ENCODE measurements at places on chromosomes 11 and 22.

DNA sequence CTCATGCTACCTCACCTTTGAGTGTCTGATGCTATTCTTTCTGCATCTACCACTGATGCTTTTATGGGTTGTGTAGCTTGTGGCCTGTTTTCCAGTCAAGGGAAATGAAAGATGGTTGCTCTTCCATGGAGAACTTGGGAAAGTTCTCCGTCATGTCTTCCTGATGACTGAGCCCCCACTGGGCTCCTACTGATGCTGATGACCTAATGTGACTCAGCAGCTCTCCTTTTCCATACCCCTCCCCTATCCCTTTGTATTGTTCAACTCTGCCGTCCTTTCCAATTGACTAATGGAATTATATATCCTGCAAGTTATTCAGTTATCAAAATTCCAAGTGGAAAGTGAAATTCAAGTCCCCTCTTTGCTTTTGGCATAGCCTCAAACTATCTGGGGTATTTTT is 44.7 kb downstream of the REXO2 start:
- DNase-seq: no peak

- no peak for DNase-seq
Observed at GRCh38 chr11:7573193-7573557, 59.4 kb downstream of the PPFIBP2 start.

DNA sequence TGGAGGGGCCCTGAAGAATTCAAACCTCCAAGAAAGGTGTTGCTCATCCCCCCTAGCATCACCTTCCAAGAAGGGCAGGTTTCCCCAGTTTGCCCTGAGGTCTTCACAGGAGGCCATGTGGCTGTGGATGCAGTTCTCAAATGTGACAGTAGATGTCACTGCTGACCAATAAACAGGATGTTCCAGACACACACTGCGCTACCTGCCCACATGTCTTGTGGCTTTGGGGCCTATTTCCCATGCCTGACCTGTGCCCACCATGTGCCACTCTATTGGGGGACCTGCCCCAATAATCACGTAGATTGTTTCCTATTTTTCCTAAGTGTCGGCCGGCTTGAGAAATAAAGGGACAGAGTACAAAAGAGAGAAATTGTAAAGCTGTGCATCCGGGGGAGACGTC is 4.5 kb downstream of the GSTT2 start:
- DNase-seq: no peak

GRCh38 chr11:70365544-70365927 is 32.8 kb upstream of the CTTN start:
- DNase-seq: peak; percentile 68

- no peak for DNase-seq
Observed at GRCh38 chr11:85831050-85831449, 20.1 kb upstream of the SYTL2 start.

DNA sequence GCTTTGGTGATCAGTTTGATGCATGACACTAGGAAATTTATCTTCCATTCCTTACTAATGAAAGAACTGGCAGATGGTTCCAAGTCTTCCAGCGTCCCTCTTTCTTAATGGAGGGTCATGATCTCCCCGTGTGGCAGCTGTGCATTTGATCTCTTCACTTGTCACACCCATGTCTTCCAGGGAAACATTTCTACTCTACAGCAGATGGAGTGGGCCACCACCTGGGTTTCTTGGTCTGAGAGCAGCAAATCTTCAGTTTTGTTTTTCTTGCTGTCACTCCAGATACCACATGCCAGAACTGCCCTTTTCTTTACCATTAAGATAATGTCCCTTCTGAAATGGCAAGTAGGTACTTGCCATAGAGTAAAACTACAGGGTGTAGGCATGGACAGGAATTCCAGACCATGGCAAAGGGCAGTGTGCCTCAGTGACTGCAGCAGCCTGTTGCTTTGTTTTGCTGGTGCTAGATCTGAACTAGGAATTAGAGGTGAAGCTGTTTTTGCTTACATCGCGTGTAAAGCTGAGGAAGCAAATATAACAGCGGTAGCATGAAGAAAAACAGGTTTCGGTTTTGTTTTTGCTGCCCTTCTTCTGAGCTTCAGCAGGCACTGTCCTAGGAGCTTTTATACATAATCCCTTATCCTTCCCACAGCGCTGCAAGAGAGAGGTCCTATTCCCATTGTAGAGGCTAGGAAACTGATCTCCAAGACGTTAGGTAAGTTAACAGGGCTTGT is 20.7 kb upstream of the C11orf96 start:
- no peak for DNase-seq

DNA sequence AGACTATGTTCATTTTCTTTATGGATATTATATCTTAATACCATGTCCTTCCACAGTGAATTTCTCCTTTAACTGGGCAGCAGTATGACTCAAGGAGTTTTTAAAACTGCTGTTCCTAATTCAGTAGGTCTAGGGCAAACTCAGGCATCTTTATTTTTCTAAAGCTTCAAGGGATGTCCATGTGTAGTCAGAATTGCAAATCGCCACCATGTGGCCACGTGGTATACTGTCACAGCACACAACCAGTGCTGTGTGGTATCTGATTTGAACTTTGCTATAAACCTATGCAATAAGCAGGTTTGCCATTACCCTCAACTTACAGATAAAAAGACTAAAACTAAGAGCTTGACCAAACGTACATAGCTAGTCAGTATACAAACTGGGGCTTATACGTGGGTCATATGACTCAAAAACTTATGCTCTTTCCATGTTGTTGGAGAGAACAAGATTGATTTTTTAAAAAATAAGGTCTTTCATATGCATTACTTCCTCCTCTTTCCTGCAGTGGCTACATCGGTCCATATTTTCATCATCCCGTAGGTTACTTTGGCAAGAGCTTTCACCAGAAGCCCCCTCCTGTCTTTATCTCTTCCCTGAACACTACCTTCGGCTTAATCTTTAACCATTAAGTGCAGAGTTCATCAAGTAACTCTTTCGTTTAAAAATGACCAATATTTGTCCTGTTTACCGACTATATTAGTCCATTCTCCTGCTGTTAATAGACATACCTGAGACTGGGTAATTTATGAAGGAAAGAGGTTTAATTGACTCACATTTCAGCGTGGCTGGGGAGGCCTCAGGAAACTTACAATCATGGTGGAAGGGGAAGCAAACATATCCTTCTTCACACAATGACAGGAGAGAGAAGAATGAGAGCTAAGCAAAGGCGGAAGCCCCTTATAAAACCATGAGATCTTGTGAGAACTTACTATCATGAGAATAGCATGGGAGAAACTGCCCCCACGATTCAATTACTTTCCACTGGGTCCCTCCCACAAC is 8.0 kb upstream of the HTATIP2 start:
- DNase-seq: no peak

DNA sequence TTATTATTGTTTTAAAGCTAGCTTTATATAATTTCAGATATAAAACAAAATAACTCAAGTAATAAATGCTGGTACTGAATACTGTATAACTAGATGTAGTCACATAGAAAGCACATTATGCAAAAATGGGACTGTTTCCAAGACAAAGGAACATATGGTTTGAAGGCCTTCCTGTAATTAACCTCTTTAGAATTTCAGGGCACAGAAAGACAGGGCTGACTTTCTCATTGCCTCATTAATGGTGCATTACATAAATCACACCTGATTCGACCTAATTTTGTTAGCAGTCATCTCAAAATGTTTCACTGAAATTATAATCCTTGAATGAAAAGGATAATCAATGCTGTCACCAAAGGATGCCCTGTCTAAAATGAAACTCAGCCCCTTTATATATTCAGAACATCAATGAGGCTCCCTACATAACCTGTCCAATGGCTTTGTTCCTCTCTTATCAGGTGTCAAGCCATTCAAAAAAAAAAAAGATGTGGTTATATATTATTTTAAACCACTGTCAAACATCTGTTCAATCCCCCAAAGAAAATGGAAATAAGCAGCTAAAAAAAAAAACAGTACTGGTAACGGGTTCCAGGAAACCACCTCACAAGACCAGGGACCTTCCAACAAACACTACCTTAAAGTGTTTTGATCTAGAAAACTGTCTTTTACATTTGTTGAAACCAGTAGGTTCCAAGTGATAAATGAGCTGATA is 77.4 kb downstream of the FAM168A start:
- no peak for DNase-seq

DNA sequence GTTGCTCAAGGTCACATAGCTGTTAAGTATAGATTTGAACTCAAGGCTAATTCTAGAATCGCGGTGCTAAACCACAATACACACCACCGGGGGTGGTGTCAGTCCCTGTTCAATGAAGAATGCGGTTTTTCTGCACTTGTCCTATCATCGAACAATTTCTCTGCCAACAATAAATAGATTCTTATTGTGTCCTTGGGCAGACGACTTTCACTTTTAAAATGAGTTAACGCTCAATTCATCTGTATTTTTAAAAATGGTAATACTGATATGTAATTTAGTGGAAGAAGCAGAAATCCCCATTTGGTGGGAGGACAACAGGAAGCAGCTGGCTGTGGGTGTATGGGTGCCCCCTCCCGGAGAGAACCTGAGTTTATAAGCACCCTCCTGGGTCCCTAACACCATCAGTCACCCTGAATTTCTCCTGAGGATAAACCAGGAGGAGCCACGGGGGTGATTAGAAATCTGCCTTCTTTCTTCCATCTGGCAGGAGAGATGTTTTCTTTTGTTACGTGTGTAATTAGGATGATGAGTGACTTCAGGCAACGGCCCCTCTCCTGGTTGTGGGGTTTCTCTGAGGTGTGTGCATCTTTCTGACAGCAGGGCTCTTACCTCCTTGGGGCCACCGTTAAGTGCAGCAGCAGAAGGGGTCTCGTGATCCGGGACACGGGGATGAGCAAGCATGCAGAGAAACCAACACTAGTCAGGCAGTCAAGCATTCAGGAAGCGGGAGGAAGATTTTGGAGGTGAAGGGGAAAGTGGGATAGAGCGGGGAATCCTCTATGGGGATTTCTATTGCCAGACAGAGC is 87.7 kb downstream of the GRAMD1B start:
- DNase-seq: no peak

DNA sequence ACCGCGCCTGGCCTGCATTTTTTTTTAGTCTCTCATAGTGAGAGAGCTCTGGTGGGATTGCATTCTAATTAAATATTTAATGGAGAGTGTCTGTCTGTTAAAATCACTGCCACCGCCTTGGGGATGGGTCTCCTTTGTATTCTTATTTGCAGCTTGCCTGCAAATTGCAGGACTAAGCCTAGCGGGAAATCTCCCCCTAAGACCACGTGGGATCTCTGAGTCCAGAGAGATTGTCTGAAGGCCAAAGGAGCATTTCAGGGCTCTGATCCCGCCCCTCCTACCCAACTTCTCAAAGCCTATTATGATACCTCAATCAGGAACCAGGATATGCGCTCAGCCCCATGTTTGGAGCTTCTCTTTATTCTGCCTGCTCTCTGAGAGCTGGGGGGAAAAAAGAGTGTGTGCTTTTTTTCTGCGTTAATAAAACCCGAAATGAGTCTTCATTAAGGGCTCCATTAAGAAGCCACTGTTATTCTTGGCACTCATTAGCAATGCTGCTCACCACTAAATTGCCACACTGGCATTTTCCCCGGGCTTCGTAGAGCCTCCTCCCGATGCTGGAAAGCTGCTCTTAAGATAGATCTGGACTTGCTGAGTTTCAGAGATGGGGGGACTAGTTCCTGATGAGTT is 92.9 kb upstream of the THY1 start:
- DNase-seq: no peak

- DNase-seq: no peak
Observed at GRCh38 chr11:65133724-65134123, 595 bp downstream of the SYVN1 start.

GRCh38 chr11:120131941-120132644 is 5.8 kb downstream of the TRIM29 start:
- DNase-seq: no peak

- DNase-seq: no peak
Observed at GRCh38 chr22:24214467-24215285, 30.2 kb downstream of the GGT5 start.

DNA sequence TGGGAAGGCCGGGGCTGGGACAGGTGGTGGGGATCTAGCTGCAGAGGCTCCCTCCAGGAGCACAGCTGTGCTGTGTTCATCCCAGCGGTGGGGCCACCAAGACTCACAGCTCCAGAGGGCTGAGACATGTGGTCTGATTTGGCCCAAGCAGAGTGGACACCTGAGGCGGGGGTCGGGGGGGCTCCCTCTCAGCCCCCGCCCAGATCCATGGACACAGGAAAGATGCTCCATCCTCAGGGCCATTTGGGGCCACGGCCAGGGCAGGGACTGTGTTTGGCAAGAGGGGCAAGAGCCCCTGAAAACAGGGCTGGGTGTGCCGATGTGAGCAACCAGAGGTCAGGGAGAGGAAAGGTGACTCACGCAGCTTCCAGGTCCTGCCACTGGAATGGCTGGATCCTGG is 219.4 kb downstream of the BRD1 start:
- no peak for DNase-seq

DNA sequence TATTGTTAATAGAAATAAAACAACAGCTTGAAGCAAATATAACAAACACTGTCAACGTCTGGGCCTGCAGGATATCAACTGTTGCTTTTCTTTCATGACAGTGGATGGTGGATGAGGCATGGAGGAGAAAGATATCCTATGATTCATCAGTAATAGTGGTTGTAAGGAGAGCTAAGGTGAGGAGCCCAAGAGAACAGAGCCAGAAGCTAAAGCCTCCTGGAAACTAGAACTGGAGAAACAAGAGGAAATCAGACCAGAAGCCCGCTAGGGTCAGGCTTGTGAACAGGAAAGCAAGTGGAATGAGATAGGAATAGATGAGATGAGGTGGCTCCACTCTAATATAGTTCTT is 37.7 kb upstream of the MMP12 start:
- DNase-seq: no peak

- DNase-seq: no peak
Observed at GRCh38 chr11:117580866-117581265, 216.2 kb downstream of the DSCAML1 start.

GRCh38 chr11:122744357-122744756 is 88.8 kb downstream of the UBASH3B start:
- DNase-seq: no peak

DNA sequence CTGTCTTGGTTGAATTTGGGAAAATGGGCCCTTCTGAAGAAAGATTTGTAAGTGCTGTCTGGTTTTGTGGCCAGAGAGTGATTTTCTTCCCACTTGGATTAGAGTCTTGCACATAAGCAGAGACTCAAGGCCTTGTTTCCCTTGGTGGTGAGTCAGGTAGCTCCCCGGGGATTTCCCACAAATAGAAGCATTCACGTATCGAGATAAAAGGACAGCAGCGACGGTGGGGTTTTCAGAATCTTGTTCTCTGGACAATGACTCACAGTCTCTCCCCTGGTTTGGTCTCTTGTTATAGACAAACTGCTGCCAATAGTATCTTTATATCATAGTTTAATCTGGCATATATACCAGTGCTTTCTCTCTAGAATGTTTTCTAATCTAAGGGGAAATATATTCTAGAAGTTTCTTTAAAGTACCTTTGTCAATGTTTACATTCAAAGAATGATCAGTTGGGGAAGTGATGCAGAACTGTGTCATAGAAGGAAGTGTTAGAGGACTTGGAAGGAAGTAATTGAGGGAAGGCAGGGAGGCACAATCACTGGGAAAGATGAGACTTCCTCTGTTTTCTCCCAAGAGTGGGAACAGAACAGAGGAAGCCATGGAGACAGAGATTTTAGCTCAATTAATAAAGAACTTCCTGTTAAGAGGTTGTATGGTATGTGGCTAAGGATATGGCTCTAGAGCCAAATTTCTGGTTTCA is 18.1 kb downstream of the POLA2 start:
- no peak for DNase-seq
